MG63 (cell line): ENCODE measurements at places on chromosomes 5 and 9. TPM values are rescaled to one million over a fixed set of nuclear protein-coding genes. Genes with fewer than 3 reads are reported as not detected.

DNA sequence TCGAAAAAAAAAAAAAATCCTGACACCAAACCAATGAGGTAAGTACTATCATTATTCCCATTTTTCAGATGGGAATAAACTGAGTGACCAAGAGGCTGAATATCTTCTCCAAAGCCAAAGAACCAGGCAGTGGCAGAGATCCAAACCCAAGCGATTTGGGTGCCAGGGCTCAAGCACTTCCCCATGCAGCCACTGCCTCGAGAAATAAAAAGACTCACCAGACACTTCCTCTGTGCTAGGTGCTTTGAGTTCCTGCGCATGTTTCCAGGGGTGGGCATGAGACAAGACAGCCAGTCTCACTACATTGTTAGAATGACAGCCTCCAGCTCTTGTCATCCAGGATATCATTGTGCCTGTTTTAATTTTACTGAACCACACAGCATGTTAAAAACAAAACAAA is 2.3 kb upstream of the RPL26L1 start:
- DNase-seq, result peak; percentile 66

DNA sequence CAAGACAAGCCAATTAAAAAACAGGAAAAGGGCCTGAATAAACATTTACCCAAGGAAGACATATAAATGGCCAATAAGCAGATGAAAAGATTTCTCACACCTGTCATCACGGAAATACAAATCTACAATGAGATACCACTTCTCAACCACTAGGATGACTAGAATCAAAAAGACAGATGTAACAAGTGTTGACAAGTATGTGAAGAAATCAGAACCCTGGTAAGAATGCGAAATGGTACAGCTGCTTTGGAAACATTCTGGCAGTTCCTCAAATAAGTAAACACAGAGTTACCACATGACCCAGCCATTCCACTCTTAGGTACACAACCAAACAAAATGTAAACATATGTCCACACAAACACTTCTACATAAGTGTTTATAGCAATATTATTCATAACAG is 32.5 kb downstream of the LEAP2 start:
- DNase-seq, result no peak

GRCh38 chr9:137643921-137644320 is 25.1 kb downstream of the EHMT1 start:
- DNase-seq, result no peak

DNA sequence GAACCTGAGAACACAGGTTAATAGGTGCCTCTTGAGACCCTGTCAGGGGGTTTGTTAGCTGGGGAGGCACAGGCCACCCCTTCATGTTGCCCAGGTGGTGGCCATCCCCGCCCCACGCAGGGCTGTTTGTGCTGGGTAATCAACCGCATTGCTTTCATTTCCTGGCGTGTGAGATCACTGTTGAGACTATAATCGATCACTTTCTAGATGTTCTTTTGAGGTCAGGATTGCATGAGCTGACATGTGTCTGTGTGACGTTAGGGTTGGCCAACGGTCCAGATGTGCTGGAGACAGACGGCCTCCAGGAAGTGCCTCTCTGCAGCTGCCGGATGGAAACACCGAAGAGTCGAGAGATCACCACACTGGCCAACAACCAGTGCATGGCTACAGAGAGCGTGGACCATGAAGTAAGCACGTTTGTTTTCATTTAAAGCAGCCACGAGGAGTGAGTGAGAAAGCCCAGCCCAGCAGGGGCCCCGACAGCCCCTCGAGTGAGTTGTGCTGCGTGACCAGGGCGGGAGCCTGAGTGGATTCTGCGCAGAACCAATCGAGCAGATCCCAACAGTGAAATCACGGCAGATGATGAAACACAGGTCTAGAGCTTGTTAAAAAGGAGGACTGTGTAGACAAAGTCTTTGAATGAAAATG is 115.0 kb upstream of the CACNA1B start:
- DNase-seq, result no peak

DNA sequence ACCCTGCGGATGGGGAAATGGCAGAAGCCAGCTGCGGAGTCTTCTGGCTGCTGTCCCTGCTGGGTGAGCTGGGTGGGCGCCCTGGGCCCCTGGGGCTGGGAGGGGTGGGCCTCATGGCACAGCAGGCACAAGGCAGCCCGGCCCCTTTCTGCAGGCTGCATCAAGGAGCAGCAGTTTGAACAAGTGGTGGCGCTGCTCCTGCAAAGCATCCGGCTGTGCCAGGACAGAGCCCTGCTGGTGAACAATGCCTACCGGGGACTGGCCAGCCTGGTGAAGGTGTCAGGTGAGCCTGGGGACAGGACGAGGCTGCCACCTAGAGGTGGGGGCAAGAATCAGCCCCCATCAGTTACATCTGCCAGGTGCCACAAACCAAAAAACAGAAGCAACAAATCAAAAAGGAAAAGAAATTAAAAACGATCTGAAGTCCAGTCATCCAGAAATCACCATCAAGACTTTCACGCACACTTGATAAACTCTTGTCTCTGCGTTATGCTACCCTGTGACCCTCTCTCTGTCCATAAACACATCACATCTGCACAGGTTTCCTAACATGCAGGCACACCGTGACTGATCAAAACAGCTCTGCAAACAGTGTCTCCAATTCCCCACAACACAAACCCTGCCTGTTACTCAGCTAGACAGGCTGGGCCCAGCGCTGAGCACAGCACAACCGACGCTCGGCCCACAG is 13.9 kb downstream of the REXO4 start:
- DNase-seq, result no peak

Gene UGT3A1
- total RNA-seq, result not detected in 2 replicates

Gene SPACA9
- 2.4 and 7.0 TPM in 2 replicates for total RNA-seq

Gene COL15A1
- total RNA-seq, result 0.62 and 1.2 TPM in 2 replicates

Gene AP3S1
- 50.5 and 177 TPM in 2 replicates for total RNA-seq

Gene IFNW1
- not detected in 2 replicates for total RNA-seq

Gene NTNG2
- total RNA-seq, result 0.10 and 0.27 TPM in 2 replicates

Gene OMD
- total RNA-seq, result not detected in 2 replicates

Gene CTSL
- 165 and 178 TPM in 2 replicates for total RNA-seq

Gene ARAP3
- total RNA-seq, result 2.1 and 4.6 TPM in 2 replicates
